NCI-H2081 treated with DMSO at 0.1 percent for 48 hours (cell line): ENCODE measurements at places on chromosomes 3 and 15.
A peak's percentile ranks its signal among the peaks of the same experiment; 100 is the strongest.

- DNase-seq, result no peak
Measured at GRCh38 chr15:77901921-77902750, 175.4 kb downstream of the TBC1D2B start.

DNA sequence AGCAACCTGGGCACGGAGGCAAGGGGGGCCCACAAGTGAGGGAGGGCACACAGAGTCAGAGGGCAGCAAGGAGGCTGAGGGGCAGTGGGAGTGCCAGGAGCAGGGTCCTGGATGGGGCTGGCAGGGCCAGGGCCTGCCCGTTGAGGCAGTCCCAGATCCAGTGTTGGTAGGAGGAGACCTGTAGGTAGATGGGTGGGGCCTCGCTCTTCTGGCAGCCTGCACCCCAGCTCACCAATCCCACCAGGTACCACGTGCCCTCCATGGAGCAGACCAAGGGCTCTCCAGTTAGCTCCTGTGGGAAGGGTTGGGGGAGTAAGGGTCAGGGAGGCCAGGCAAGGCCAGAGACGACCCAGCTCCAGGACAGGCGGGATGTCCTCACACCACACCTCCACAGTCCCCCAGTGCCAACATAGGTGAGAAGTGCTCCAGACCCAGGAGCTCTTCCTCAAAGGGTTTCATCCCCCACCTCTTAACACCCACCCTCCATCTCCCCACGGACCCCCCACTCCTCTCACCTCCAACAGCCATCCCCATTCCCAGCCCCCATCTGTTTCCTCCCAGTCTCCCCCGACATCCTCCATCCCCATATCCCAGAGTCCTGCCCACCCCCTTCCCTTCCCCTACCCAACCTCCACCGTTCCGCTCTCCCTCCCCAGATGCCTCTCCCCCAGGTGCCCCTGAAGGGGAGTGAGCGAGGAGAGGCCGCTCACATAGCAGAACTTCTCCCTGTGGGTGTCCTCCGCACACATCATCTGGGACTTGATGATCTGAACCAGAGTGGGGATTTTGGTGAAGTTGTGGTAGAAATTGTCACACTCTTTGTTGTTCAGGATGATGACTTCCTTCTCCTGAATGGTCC is 5.2 kb downstream of the PRSS50 start:
- DNase-seq, result no peak

DNA sequence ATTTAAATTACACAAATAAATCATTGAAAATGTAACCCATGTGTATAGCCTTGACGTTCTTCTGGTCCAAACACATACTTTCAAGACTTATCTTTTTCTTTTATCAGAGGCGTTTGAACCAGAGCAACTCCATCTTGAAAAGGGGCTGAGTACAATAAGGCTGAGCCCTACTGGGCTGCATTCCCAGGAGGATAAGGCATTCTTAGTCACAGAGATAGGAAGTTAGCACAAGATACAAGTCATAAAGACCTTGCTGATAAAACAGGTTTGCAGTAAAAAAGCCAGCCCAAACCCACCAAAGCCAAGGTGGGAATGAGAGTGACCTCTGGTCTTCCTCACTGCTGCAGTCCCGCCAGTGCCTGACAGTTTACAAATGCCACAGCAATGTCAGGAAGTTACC is 101.0 kb upstream of the IGSF10 start:
- DNase-seq, result no peak

DNA sequence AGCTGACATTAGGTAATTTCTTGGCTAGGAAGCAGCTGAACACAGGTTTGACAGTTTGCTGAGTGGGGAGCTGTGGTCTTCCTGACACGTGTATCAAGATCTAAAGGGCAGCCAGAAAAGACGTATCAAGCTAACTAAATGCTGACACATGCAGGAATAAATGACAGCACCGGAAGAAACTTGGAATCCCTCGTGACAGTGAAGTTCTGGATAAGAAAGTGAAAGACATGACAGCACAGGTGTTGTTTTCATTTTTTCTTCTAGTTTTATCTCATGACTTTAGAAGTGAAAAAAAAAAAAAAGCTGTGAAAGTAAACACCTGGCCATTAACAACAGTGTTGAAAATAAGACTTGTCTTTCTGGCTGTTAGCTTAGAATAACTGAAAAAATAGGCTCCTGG is 48.7 kb downstream of the FGF7 start:
- no peak for DNase-seq

DNA sequence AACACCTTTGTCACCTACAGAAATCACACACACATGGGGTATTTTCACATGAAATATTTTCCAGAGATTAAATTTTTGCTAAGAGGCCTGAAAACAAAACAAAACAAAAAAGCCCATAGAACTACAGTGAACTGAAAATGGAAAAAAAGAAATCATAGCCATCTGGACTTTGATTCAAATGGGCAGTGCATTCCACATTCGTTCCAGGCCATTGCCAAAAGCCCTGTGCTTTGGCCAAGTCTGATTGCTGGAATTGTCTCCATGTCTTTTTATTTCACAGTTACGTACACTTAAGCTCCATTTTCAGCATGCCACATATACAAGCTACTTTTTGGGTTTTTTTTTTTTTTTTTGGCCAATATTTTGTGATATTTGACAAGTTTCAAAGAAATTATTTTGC is 47.1 kb downstream of the TFG start:
- no peak for DNase-seq

DNA sequence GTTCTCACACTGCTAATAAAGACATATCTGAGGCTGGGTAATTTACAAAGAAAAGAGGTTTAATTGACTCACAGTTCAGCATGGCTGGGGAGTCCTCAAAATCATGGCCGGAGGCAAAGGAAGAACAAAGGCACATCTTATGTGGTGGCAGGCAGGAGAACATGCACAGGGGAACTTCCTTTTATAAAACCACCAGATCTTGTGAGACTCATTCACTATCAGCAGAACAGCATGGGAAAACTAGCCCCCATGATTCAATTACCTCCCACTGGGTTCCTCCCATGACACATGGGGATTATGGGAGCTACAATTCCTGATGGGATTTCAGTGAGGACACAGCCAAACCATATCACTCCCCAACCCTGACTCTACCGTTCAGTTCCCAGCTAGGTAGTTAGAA is 59.7 kb upstream of the MINAR1 start:
- DNase-seq, result no peak

GRCh38 chr3:106692624-106693023 is 684.6 kb upstream of the CCDC54 start:
- DNase-seq, result no peak

DNA sequence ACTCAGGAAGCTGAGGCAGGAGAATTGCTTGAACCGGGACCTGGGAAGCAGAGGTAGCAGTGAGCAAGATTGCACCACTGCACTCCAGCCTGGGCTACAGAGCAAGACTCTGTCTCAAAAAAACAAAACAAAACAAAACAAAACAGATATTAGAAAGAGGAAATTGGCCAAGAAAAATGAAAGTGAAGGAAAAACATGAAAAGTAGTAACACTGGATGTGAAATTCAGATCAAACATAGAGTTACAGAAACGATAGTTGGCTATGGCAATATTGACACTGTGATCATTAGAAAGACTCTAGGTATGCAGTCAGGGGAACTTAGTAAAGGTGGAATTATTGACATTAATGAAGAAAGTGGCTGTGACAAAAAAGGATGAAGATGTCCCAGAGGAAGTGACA is 13.2 kb upstream of the TIPARP start:
- no peak for DNase-seq

- DNase-seq, result no peak
Measured at GRCh38 chr3:126267976-126268615, 87.7 kb upstream of the ALDH1L1 start.

DNA sequence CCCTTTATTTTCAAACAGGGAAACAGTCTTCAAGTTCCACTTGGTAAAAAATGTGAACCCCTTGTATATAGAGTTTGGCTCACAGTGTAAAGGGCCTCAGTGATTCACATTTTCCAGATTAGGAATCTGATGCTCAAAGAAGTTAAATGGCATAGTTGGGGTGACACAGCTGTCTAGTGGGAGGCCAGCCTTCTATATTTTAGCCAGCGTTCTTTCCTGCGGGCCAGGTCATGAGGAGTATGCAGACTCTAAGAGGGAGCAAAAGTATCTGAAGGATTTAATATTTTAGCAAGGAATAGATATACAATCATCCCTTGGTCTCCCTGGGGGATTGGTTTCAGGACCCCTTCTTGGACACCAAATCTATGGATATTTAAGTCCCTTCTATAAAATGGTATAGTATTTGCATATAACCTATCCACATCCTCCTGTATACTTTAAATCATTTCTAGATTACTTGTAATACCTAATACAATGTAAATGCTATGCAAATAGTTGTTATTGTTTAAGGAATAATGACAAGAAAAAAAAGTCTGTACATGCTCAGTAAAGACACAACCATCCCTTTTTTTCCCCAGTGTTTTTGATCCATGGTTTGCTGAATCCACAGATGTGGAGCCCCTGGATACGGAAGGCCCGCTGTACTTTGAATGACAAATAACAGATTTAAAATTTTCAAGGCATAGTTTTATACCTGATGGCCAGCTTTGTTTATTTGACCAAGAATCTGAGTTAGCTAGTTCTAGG is 7.0 kb downstream of the B2M start:
- no peak for DNase-seq

- no peak for DNase-seq
Measured at GRCh38 chr15:41970456-41970855, 1.9 kb downstream of the EHD4 start.

DNA sequence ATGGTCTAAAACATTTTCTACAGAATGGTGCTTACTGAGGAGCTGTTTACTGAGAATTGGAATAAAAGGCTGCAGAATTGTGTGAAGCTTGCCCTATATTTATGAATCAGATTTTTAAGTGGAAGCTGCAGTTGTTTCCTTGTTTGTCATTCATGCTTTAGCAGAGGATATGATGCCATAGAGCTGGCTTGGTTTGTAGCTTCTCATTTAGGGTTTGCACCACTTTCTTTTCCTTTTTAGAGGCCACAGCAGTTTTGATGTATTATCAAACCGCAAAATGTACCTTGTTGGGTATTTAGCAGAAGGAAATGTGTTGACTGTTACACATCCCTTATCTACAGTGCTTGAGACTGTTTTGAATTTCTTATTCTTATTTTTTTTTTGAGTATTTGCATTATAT is 66.2 kb downstream of the RASA2 start:
- DNase-seq, result no peak

DNA sequence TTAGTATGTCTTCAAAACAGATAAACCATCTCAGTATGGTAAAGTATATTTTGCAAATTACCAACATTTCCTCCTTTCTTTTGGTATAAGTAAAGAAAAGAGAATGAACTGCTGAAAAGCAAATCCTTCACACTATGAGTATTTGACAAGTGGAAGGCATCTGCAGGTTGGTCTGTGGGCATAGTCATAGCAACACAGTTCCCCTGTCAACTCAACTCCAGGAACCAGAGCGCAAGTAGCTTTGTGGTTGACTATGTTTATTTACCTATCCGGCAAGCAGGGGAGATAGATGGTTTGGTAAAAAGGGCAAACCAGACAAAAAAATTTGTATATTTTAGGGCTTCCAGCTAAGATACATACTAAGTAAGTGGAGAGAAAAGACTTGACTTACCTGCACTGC is 88.3 kb upstream of the PPIB start:
- DNase-seq, result no peak

- no peak for DNase-seq
Measured at GRCh38 chr15:38253351-38253781, 730 bp downstream of the SPRED1 start.

DNA sequence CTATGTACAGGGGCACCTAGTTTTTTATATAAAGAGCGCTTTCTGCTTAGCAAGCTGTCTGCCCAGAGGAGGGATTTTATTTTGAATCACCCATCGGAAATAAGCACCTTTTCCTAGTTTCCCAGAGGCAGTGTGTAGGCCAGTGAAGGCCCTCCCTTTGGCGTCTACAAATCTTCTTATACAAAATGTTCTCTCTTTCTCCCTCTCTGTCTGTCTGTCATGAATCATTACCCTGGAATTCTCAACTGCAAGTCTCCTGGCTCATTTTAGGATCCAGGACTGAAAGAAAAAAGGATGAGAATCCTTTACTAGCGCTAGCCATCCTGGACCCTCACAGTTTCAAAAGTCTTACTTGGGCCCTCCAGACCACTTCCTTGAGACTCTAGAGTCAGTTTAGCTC is 728.1 kb downstream of the OTOL1 start:
- no peak for DNase-seq

DNA sequence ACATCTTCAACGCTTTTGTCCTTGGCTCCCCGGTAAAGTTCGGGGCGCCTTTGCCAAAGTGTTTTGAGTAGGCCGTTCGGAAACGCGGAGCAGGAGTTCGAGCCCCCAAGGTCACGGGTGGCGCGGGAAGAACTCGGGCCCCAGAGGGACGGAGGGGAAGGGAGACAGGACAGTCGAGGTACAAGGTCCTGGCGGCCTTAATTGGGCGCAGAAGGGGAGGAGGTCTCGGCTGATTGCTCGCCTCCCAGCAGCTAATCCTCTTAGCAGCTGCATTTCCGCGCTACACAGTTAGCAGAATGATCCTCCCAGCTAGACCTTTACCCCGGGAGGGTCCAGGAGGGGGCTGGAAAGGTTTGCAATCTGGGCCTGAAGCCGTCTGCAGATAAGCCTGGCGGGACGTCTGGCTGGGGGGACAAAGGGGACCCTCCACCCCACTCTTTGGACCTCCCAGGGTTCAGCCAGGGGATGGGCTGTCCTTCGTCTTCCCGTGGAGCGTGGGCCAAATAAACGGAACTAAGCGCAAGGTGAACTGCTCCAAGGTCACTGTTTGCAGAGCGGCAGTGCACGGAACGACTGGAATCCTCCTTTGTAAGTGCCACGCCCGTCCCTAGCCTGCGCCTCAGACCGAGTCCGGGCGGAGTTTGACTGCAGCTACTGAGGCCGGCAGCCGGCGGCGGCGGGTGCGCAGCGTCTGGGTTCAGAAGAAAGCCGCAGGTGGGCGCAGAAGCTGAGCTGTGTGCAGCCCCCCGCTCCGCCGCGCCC is 7.2 kb downstream of the EOMES start:
- DNase-seq, result no peak

- DNase-seq, result no peak
Measured at GRCh38 chr3:15467227-15468181, 40.1 kb downstream of the EAF1 start.

- DNase-seq, result no peak
Measured at GRCh38 chr15:57387564-57388076, 11.3 kb downstream of the CGNL1 start.

DNA sequence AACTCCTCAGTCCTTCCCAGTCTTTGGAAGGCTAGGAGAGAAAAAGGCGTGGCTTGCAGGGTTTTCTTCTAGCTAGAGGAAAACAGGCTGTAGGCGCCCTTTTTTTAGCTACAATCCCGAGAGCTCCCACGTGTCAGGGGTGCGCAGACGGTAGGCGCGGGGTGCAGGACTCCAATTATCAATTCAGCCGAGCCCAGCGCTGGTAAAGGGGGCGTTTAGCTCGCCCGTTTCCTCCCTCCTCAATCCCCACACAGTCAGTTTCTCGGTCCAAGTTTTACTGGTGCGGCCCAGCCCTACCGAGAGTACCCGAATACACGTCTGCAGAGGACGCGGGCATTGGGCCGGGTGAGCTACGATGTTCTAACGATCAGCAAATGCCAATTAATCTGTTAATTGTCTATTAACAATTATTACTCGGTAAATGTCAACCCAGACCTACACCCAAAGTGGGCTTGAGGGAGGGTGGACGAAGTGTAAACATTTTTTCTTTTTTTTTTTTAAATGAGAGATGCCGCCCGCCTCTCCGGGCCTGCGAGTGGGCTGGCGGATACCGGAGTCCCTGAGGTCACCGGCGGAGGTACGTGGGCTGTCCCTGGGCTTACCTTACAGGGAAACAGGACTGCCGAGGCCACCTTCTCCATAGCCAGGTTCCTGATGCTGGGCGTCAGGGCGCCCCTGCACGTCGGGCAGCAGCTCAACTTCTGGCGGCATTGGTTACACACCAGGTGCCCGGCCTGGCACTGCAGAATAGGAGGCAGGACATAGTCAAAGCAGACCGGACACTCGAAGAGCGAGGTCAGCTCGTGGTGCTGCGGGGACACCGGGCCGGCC is 923 bp downstream of the SIAH2 start:
- peak; percentile 40 for DNase-seq
